ENCODE measurements at places on chromosomes 12 and 14. TPM values are rescaled to one million over a fixed set of nuclear protein-coding genes. Genes with fewer than 3 reads are reported as not detected.

GRCh38 chr12:96047229-96048211, 12.1 kb upstream of the LTA4H start:
- no peak for DNase-seq

DNA sequence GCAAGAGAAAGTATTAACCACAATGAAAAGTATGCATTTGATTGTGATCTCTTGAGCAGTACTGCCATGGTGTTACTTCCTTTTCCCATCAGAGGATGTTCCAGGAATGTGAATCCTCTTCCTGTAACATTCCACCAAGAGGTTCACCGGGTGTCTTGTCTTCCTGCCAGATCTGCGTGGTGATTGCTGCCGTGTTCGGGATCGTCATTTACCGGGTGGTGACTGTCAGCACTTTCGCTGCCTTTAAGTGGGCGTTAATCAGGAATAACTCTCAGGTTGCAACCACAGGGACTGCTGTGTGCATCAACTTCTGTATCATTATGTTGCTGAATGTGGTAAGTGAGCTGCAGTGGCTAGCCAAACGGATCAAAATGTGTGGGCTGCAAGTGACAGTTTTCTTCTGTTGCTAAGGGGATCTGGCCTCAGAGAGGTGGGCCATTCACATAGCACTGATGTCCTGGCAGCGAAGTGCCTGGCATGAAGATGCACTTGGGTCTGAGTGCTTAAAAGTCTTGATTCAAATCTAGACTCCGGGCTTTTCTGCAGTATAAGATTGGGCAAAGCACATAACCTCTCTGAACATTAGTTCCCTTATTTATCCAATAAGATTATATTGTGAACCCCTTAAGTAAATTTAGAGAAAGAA, 123.4 kb downstream of the SLC5A8 start:
- DNase-seq, result no peak

DNA sequence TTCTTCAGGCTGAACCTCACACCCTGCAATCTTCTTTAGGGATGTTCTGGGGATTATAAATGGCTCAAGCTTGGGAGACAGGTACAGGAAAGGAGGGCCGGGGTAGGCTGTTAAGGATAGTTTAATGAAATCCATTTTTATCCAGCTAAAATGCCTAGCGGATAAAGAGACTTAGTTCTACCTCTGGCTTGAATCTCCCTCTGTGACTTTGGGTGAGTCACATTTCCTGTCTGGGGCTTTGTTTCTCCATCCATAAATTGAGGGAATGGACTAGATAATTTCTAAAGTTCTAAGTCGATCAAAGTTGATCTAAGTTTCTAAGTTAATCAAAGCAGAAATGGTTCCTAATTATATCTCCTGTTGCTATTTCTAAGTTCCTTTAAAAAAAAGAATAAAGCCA, 319.6 kb upstream of the E2F7 start:
- no peak for DNase-seq

GRCh38 chr14:59246566-59246965, 58.1 kb downstream of the DAAM1 start:
- no peak for DNase-seq

GRCh38 chr12:80937391-80938238, at the start of gene LIN7A:
Gene LIN7A (minus strand): TSS chr12:80937934. CDS start chr12:80937722, 212 bp downstream.
- DNase-seq, result no peak

GRCh38 chr12:54650409-54650808, 2.2 kb upstream of the DCD start:
- DNase-seq, result no peak

DNA sequence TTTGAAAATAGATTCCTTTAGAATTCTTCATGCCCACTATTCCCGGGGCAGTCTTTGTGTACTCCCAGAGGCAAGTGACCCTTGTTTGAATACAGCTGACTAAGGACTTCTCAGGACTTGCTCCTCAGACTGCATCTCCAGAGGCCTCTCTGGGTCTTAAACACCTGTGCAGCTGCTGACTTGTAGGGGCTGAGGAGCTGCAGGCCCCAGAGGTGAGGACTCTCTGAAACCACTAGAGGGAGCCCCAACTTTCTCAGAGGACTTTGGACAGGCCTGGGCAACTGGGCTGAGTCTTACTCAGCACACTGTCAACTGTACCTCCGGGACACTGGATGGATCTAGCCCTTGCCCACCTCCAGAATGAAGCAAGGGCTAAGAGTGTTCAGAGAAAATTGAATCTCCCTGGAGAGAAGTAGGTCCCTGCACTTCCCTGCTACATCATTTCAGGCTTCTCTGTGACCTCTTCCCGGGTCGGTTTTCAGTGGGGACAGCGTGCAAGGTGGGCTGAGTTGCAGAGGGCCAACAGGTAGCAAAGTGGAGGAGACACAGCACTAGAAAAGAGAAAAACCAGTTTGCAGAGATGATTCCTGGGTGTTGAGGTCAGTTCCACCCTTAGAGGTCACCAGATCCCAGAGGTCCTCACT, 164.6 kb downstream of the TMEM117 start:
- peak; percentile 44 for DNase-seq

DNA sequence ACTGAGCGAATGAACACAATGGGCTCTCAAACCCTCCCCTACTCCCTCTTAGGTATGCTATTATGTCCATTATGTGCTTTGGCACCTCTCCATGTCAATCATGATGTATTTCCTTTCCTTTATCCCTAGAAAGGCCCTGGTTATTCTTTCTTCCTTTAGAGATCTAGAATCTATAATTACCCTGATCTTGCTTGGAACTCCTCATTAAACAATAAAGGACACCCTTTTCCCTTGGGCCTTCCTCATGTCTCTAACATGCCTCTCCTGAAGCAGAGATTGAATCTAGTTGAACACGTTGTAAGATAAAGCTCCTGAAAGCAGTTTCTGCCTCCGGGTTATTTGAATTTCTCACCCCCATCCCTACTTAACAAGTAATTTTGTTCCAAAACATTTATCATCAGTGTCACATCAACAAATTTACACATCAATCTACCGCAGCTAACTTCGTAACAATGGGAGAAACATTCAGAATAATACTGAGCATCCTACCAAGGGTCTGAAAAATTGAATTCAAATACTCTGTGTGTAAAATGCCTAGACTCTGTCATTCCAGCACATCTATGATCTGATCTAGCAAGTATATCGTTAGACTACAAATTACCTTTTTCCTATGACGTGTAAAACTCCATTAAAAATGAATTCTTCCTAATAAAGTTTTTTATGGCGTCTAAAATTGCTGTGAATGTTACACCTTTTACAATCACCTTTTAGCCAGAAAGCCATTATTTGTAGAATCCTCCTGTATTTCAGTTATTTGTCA, 5.4 kb downstream of the USP44 start:
- no peak for DNase-seq

DNA sequence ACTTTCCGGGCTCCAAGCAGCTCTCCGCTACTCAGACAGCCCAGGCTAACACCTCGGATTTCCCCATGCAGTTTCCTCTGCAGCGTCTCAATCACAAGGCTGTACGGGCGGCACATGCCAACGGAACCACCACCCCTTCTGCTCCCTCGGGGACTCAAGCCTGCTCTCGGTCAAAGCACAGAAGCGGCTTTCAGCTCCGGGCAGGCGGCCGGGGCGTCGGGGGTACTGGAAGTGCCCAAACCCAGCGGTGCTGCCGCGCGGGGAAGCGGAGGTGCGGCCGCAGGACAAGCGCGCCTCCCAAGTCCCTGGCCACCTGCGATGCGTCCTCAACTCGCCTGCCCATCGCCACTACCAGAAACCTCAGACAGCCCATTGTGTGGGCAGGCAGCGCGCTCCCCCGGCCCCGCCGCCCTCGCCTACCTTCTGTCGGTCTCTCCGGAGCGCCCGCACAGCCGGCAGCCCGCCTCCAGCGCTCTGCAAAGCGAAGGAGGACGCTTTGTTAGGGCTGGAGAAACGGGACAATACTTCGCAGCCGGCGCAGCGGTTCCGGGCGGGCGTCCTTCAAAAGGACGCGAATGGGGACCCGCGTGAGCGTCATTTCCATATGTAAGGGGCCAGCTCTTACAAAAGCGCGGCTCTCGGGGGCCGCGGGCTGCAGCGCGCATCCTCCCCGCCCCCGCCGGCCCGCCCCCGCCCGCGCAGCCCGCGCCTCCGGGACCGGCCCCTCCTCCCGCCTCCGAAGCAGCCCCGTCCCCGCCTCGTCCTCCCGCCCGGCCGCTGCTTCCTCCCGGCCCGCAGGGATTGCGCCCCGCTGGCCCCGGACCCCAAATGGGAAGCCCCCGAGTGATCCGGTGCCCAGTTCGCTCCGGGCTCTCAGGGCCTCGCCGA, 674 bp downstream of the NIN start:
- peak; percentile 73 for DNase-seq

DNA sequence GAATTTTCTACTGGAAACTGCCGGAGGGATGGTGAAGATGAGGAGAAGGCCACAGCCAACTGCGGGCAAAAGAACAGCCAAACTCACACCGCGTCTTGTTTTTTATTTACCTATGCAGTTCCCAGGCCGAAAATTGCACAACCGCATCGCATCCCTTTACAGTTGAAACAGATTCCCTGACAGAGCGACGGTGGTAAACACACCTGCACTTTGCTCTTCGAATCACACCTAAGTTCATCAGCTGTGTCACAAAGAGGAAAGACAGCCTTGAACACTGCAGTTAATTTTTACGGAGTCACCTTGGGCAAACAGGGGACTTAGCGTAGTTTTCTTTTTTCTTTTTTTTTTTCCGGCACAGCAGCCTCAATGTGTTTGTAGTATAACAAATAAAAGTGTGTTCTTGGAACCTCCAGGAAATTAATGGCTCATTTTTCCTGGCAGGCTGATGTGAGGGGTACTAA, 272.0 kb upstream of the DIO3 start:
- no peak for DNase-seq

DNA sequence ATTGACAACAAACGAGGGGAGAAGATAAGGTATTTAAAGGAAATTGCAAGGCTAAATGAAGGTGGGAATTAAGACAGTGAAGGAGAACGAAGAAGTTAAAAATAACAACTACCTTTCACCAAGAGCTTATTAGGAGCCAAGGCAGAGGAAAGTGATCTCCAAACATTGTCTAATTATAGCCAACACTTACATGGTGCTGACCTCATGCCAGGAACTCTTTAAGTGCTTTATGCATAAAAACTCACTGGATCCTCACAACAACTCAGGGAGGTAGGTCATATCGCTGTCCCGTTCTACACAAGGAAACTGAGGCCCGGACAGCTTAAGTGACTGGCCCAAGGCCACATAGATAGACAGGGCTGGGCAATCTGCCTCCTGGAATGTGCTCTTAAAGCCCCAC, 19.5 kb downstream of the TAMALIN start:
- DNase-seq, result no peak

AQP6 gene
- total RNA-seq, result not detected

CCND2 gene
- total RNA-seq, result 592 TPM

CCDC88C gene
- total RNA-seq, result 147 TPM

DIO3 gene
- not detected for total RNA-seq

SLC25A47 gene
- total RNA-seq, result not detected

RNFT2 gene
- 11.9 TPM for total RNA-seq

HPD gene
- total RNA-seq, result not detected

Data from activated CD8-positive, alpha-beta T cell treated with anti-CD3 and anti-CD28 coated beads, Interleukin-2, amount 10 ng/mL, durations not matched to agents 7 days and 5 days (primary cell).